ENCODE measurements at places on chromosomes 12 and 14.

GRCh38 chr14:61954306-61954705, 192.1 kb downstream of the SNAPC1 start:
- DNase-seq: no peak

GRCh38 chr12:75986001-75986746, 45.4 kb downstream of the PHLDA1 start:
- DNase-seq: no peak

GRCh38 chr12:62581288-62582064, 114.8 kb downstream of the MON2 start:
- peak; percentile 64 for DNase-seq

DNA sequence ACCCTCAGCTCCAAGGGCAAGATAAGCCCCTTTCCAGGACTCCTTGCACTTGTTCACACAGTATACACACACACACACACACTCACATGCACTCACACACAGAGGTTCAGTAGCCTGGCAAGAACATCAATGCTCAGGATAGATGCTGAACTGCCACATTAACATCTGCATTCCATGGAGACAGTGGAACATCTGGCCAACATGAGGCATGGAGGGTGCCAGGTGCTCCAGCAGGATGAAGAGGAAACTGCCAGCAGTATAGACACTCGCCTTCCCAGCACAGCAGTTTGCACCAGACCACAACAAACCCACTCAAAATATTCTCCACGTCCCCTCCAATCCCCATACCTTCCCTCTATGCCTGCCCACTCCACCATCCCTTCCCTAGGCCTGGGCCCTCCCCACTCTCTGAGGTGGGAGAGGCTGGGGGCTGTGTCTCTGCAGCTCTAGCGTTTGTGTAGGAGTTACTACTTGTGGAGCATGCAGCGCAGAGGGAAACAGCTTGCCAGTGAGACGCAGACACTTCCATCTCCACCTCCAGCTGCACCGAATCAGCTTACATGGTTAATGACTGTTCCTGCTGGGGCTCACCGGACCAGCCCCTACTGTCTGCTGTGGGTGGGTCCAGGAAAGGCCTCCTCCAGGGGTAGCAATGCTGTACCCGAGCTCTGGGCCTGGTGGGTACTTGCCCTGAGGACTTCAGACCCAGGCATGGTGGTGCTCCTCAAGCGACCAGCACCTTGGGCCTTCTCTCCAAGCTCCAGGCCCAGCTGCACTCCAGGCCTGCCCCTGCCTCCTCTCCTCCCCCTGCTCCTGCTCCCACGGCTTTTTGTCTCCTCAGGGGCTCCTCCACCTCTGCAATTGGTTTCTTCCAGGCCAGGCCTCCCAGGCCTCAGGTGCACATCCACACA, 18.6 kb upstream of the PLEKHG3 start:
- DNase-seq: no peak

- DNase-seq: no peak
Observed at GRCh38 chr12:5723071-5723470, 222.0 kb downstream of the ANO2 start.

DNA sequence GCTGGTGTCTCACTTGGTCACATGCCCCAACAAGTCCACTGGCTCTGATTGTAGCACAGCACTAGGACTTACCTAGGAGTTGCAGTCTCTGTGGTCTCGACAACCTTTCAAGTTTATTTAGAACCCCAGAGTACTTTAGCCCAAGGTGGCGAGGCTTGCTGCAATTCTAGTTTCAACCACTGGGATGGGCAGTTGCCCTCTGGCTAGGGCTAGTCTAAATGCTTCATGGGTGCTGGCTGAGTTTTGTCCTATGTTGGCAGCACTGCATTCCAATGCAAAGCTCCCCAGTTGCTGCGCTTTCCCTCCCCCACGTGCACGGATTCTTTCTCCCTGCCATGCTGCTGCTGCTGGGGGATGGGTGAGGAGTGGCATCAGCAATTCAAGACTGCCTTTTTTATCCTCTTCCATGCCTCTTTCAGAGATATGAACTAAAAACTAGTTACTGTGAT, 207.9 kb downstream of the SYNE2 start:
- DNase-seq: peak; percentile 98

DNA sequence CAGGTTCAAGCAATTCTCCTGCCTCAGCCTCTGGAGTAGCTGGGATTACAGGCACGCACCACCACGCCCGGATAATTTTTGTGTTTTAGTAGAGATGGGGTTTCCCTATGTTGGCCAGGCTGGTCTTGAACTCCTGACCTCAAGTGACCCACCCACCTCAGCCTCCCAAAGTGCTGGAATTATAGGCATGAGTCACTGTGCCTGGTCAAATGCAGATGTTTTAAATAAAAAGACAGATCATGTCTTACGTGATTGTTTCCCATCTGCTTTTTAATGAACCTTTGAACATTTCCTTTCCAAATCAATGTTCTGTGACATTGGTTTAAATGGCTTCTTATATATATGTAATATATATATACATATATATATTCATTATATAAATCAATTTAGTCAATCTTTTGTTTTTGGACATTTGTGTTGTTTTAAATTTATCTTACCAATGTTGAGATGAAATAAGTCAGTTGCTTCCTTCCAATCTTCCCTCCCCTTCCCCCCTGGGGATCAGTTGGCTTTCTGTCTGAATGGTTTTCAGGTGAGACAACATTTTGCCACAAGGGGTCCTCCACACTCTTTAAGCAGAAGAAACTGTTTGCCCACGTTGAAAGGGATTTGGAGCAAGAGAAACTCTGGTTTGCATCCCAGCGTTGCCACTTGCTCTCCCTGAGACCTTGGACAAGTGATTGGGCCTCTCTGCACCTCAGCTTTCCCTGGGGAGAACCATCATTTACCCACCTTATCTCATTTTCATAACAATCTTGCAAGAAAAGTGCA, 47.6 kb upstream of the RBM19 start:
- DNase-seq: no peak

DNA sequence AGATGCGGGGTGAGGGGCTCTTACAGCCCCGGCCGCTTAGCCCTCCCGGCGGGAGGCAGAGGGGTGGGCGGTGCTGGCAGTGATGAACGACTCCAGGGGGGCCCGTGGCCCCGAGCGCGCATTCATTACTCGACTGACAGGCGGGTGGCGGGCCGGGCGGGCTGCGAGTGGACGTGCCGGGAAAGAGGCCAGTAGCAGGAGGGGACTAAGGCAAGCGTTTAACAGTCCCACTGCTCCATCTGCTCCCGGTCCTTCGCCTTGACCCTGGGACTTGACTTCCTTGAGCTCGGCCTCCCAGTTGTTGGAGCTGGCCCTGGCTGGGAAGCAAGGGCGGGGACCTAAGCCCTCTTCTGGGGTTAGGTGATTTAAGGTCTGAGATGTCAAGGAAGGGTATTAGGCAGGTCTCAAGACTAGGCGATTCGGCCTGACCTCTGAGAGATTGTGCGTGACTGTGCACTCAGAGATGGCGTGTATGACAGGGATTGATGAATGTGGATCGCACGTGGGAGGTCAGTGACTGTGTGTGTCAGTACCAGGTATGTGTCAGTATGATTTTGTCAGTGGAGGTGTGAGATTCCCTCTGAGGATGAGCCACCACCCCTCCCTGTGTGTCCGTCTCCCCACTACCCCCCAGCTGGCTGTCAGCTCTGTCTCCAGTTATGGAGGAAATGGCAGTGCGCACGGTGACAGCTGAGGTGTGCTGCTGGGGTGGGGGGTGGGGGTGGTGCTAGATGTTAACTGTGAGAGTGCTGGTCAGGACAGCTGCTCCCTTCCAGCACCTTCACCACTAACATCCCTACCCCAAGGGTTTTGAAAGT, 3.6 kb upstream of the DNAJC22 start:
- peak; percentile 32 for DNase-seq

GRCh38 chr12:58138424-58138823, 197.1 kb downstream of the ATP23 start:
- peak; percentile 13 for DNase-seq

GRCh38 chr12:14962797-14963196, 1.4 kb upstream of the ARHGDIB start:
- no peak for DNase-seq

GRCh38 chr12:51748235-51748634, 100.3 kb downstream of the FIGNL2 start:
- no peak for DNase-seq

DNA sequence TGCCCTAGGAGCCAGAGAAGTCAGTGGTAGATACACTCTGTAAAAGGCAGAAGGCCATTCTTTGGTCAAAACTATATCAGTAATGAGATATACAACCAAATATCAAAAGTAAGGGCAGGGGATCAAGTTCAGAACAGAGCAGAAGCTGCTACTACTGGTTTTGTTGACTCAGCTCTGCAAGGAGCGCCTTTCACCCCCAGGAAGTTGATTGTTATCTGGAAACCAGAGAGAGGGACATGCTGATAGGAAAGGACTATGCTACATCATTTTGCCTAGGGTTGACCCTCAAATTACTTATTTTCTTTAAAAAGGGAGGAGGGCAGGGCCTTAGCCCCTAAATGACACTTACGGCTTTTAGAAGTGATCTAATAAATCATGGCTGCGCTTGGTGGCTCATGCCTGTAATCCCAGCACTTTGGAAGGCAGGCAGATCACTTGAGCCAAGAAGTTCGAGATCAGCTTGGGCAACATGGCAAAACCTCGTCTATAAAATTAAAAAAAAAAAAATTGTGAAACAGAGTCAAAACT, 194.0 kb downstream of the KLHL28 start:
- no peak for DNase-seq

DNA sequence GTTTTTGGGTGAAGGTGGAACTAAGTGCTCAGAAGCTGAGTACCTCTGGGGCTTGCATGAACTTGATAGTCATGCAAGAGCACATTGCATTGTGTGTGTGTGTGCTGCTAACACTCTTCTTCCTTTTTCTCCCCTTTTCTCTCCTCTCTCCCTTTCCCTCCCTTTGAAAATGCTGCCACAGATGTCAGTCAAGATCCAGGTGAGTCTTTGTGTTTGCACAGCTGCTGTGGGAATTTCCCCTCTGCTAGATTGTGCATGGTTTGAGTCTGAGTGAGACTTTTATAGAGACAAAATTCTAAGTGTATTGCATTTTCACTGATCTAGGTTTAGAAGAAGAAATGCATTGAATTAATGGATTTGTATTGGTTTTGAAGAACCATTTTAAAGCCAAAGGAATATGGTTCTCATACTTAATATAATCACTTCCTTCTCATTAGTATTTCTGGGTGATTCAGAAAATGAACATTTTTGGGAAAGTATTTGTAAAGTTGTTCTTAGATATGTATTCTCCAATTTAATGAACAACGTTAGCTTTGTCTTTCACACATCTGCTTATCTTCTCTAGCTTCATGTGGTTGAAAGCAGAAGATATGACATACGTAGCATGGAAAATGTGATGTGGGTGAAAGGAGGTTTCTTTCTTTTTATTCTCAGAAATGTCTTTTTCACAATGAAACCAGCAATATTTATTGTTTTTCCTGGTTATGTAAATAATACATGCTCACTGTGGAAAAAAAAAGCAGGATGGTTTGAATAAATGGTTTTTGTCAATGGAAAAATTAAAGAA, 108.5 kb downstream of the NRXN3 start:
- DNase-seq: peak; percentile 55

DNA sequence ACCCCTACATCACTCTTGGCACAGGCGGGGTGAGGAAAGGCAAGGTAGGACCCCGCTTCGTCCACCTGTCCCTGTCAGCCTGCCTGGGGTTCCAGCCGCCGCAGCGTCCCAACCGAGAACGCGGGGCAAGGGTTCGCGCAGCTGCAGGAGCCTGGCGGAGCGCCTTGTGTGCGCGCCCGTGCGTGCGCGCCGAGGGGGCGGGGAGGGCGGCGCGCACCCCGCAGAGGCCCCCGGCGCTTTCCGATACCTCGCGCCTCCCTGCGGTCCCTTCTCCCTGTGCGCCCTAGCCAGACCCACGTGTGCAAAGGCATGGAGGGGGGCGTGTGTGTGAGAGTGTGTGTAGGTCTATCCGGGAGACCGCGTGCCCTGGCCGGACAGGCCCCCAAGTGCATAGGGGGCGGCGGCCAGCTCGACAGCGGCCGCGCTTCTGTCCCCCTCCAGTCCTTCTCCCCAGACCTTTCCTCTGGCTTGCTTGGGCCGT, 122.4 kb downstream of the TSPAN9 start:
- DNase-seq: no peak

DNA sequence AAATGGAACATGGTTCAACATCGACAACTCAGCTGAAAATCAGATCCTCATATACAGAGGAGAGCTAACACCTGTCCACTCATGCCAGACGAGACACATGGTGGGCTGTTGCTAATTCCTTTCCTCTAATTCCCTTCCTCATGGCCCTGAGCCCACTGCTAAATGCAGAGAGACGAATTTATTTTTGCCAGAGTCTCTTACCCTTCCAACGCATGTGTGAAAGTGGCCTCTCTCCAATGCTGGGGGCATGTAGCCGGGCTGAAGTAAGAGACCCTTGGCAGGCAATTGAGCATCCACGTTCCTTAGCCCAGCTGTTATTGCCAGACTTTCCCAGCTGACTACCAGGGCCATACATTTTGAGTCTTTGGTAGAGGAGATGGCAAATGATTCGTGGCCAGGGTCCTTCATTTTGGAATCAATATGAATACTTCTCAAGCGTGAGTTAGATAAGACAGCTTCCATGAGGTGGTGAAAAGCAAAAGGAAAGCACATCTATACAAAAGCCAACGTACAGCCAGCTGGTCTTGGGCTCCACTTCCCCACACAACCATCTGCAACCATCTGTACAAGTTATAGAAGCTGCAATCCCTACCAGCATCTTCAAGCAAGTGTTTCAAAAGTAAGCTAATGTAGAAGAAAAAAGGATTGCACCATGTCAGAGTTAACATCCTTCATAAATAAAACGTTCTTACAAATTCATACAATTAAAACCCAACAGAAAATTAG, 28.6 kb downstream of the CORO1C start:
- DNase-seq: no peak

DNA sequence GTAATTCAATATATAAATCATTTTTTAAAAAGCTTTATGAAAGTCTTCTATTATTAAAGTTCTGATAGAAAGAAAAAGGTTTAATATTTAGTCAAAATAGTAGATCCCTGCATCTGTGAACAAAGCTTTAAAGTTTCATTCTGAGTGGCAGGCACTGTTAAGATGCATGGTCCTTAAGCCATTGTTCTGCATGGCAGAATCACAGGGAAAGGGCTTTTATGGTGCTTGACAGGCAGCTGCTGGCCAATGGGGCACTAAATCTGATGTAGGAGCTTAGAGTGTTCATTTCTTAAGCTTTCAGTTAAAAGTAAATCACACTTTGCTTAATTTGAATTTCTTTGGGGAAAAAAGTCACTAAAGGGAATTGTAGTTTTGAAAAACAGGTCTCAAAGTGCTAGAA, 148.2 kb downstream of the PLEKHA5 start:
- no peak for DNase-seq
